IPS DF 19.7 (cell line): ENCODE measurements at places on chromosomes 16 and 17.

DNA sequence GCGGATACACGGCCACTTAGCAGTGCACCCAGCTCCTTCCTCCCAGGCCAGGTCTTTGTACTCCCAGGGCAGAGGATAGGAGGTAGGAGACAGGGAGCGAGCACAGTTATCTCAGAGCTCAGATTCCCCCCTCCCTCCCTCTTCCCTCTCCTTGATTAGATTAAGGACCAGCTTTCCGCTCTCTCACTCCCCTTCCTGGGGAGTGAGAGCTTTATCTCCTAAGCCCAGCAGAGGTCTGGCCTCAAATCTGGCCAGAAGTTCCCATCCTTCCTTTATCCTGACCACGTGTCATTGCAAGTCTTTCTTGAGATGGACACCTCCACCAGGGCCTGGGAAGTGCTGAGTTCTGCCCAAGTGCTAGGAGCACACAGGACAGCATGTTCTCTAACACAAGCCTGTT lies 5.1 kb downstream of the ARL4D start:
- no peak for DNase-seq

GRCh38 chr17:8122422-8122923 lies 1.4 kb downstream of the HES7 start:
- DNase-seq: no peak

DNA sequence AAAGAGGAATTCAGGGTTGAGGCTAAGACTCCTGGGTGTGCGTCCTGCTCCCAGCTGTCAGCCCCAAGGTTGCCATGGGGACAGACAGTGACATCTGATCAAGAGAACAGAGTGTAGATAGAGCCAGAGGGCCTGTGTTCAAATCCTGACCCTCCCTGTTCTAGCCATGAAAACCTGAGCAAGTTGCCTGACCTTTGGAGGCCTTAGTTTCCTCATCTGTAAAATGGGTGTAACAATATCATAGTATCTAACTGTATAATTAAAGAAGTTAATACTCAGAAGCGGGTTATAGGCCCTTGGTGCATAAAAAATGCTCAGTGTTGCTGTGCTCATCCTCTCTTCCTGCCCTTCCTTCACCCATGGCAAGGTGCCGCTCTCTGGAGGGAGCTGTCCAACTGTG lies 28.7 kb upstream of the FOXF1 start:
- no peak for DNase-seq

GRCh38 chr16:49094471-49094870 lies 187.2 kb downstream of the CBLN1 start:
- no peak for DNase-seq

GRCh38 chr17:11309033-11309432 lies 68.0 kb downstream of the SHISA6 start:
- no peak for DNase-seq

- DNase-seq: no peak
Measured at GRCh38 chr16:55282441-55282840, 41.6 kb upstream of the IRX6 start.

GRCh38 chr16:55746081-55746480 lies 86.8 kb downstream of the CES1 start:
- DNase-seq: no peak

DNA sequence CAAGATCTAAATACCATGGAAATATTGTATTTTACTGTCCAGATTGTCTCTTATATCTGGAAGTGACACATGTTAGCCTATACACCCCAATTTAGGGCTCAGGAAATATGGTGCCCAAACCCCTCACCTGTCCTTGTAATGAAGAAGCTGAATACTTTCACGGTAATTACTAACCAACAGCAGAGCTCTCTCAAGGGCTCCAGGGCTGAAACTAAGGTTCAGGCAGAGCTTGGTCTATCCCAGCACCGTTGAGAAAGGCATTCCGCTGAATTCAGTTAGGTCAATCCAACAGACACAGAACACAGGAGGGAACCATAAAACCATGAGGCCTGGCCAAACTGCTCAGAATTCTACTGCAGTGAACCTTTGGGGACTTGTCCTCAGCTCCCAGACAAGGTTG lies 14.9 kb downstream of the MYO18A start:
- DNase-seq: no peak

GRCh38 chr17:72380120-72380519 lies 259.3 kb downstream of the SOX9 start:
- no peak for DNase-seq

- no peak for DNase-seq
Measured at GRCh38 chr17:28864991-28865849, 10.4 kb downstream of the ERAL1 start.

DNA sequence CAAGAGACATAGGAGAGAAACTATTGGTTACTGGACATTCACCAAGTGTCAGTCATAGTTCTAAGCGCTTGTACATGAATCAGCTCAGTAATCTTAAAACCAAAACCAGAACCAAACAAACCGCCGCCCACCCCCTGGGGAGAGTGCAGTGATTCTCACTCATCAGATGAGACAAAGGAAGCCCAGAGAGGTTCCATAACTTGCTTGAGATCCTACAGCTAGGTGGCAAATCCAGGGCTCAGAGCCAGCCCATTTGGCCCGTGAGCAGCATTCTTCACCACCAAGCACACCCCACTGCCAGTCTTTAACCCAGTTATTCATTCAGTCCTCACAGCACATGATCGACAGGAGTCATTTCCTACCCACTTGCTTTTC lies 37.2 kb upstream of the RGS9 start:
- no peak for DNase-seq

DNA sequence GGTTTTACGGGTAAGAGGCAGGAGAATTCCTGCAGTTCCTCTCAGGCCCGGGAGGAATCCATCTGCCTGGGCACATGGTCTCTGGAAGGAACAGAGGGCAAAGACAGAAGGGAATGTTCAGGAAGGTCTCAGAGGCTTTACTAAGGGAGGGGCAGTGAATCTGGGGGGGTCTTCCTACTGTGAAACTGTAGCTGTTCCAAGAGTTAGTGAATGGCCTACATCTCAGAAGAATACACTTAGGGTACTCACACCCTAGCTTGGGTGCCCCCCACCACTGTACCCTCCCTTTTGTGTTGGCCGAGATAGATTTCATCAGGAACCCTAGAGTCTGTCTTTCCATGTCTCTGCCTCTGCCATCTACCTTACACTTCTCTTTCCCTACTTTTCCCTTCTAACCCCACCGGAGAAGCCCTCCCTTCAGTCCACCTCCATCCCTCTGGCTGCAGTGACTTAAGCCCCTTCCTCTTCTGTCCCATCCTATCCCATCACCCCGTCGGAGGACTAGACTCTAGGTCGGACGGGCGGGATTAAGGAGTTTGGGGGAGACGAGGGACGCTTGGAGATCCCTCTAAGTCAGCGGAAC lies 316 bp downstream of the DLG4 start:
- DNase-seq: no peak

DNA sequence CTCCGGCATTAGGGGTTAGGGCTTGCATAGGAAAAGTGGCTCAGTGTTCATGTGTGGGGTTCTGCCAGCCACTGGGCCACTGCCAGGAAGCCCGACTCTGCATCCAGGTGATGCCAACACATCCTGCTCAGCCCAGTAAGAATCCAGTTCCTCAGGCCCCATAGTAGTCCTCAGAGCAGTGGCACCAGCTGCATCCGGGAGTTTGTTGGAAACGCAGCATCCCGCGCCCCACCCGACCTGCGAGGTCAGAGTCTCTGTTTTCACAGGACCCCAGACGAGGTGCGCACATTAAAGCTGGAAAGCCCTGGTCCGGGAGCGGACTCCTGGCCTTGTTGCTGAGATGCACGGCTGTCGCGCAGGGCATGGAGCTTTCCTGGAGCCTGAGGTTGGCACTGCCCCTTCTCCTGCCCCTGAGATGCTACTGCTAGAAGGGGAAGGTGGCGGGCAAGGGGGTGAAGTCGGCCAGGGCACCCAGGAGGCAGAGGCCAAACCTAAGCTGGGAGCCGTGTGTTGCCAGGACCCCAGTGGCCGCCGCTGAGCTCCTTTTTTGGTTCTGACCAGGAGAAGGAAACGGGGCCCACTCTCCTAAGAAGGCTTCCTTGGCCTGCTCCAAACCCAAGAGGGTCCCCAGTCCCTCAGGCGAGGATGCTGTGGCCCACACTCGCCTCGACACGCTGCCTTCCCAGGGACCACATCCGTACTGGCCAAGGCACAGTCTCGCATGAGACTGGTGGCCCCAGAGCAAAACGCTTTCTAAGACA lies 44.4 kb downstream of the NOS2 start:
- DNase-seq: no peak

DNA sequence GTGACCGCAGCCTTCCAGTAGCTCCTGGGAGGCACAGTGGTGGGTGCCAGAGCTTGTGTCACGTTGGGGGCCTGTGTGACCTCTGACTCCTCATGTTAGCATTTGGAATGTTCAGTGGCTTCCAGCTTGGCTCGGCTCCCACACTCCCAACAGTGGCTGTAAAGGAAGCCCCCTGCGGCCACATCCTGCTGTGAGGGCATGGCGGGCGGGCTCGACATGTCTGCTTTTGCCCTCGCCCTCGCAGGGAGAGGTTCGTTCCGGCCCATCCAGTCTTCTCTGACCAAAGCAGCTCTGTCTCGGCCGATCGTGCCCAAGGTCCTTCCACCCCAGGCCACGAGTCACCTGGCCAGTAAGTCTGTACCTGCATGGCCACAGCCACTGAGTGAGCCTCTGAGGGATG lies 12.2 kb upstream of the JPT2 start:
- no peak for DNase-seq

- DNase-seq: no peak
Measured at GRCh38 chr17:49249292-49249794, 18.8 kb upstream of the PHOSPHO1 start.

DNA sequence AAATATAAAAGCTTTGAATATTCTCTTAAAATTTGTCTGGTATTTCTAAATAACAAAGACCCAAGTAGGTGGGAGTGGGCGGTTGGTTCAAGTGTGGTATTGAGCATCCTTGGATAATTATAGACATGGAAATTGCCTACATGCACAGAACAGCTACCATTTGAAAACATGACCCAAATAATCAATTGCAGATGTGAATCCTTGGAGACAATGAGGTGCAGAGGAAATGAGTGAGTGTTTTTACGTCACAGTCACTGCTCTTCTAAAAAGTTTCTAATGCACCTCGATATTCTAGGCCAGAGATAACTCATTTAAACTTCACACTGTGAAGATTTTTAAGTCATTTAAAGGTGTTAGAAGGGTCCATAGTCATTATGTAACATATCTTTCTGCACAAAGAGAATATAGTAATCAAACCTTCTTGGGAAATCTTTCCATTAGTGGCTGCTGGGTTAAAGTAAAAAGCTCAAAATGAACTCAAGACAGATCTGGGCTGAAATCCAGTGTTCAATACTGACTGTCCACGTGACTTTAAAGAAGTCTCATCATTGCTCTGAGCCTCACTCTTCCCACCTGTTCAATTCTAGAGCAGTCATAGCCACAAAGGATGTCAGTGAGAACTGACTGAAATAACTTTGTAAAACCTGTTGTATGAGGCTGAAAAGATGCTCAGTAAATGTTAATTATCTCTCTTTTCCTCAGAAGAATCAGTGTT lies 144.5 kb downstream of the CDH11 start:
- no peak for DNase-seq

DNA sequence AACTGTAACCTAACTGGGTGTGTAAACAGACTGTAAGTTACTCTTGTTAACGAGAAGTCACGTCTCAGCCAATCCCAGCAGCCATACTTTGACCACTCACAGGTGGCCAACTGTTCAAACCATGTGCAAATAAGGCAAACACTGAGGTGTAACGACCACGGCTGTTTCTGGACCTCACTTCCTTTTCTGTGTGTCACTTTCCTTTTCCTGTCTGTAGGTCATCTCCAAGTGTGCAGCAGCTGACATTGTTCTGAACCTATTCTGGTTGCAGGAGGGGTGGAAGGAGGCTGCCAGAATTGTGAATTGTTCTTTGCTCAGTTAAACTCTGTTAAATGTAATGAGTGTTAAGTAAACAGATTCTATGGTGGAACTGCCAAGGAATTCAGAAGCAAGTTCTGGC lies 627.4 kb downstream of the KCNJ2 start:
- DNase-seq: no peak

GRCh38 chr17:33057564-33057963 lies 65.9 kb downstream of the SPACA3 start:
- no peak for DNase-seq

- no peak for DNase-seq
Measured at GRCh38 chr17:4980644-4981216, 6.7 kb downstream of the CAMTA2 start.

DNA sequence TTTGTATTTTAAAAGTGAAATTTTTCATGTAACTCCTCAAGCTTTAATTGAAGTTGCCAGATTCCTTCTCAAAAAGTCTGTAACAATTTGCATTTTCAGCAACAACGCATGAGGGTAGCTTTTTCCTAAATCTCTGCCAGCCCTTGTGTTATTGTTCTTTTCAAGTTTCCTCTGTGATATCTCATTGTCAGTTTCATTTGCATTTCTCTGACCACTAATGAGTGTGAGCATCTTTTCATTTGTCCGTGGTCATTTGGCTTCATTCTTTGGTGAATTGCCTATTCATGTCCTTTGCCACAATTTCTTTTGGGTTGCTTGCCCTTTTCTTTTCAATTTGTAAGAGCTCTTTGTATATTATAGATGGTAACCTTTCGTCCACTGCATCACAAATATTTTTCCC lies 68.0 kb upstream of the NKD1 start:
- no peak for DNase-seq

DNA sequence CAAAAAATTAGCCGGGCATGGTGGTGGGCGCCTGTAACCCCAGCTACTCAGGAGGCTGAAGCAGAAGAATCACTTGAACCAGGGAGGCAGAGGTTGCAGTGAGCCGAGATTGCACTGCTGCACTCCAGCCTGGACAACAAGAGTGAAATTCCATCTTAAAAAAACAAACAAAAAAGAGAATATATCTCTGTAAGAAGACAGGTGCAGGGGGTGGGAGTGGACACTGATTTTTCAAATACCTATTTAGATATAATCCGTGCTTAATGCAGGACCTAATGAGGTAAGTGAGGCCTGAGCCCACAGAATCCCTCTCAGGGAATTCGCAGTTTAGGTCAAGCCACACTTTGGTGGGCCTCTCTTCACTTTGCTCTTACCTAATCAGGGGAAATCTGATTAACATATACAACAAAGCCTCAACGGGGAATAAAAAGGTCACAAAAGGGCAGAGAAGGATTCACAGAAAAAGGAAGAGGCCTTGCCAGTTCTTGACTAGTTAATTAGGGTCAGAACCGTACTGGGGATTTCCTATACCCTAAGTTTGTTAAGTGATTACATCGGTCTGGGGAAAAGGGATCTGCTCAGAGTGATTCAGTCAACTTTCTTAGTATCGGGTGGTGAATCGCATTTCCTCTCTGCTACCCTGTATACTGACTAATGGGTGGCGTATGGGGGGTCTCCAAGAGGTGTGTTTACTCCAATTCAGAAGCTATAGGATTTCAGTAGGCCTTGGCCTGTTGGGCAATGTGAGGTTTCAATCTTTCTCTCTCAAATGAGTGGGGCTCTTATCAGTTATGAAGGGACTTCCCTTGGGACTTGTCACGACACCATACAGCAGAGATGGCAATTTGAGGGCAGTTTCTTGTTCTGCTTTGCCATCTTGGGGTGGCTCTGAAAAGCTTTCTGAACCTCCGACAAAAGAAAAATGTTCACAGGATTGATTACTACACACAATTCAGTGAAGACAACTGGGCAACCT lies 1.9 kb upstream of the NFAT5 start:
- no peak for DNase-seq

- DNase-seq: no peak
Measured at GRCh38 chr16:86321491-86321890, 188.8 kb upstream of the FOXF1 start.

- DNase-seq: no peak
Measured at GRCh38 chr17:67569873-67570272, 147.9 kb upstream of the NOL11 start.
